ENCODE measurements at places on chromosomes 12 and 14.

DNA sequence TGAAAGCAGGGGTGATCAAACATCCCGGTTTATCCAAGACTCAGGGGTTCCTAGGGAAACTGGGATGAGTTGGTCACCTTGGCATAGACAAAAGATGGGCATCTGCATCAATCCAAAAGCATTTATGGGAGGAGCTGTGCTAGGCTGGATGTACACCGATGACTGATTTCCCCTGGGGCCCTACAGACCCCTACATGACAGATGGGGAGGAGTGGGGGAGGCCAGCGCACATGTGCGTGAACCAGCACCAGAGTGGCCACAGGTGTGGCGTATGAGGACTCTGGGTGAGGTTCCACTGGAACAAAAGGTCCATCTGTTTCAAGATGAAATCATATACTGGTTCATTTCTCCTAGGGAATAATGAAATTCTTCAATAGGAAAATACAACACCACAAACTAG, 210.4 kb downstream of the ITPR2 start:
- DNase-seq, result no peak

DNA sequence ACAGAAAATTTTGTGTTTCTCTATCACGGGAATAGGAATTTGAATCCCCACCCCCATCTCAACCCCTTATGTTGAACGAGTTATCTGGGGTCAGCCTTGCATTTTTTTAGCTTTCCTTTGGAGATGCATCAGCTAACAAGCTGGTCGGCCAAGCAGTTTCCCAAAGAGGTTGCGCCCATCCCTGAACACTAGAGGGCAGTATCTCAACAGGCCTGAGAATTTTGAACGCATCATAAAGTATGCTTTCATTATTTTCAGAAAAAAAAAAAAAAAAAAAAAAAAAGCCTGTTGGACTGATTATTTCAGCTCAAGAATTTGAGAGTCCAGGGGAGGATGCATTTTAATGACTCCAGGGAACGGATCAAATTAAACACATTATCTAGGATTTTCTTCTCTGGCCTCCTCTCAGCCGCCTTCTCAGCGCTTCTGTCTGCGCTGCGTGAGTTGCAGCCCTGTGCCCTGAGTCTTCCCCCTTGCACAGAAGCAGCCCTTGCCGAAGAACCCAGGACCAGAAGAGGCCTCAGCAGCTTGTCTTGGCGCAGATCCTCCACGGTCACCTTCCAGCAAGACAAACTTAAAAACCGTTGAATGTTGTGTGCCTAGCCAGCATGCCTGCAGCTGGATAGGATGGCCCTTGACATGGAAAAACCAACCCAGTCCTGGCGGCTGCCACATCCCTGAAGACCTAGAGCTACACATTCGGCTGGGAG, 76.6 kb upstream of the GZMB start:
- DNase-seq, result peak; percentile 34

DNA sequence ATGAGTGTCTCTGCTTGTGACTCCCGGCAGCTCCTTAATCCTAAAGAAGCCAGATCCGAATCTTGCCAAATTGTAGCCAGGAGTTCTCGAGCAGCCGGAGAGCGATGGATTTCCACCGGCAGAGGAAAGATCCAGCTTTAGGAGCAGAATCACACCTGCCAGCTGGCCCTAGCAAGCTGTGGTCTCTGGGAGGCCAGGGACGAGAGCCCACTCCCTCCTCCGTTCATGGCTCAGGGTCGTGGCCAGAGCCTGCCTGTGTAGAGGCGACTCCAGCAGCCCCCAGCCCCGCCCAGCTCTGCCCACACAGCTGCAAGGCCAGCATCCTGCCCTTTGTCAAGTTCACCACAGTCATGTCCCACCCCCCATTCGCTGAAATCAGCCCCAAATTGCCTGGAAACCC, 121.0 kb downstream of the SCARB1 start:
- no peak for DNase-seq

- DNase-seq, result no peak
Measured at GRCh38 chr12:112716099-112717093, 75.2 kb upstream of the RPH3A start.

GRCh38 chr14:95683793-95684192, 2.4 kb upstream of the TCL1B start:
- DNase-seq, result no peak

DNA sequence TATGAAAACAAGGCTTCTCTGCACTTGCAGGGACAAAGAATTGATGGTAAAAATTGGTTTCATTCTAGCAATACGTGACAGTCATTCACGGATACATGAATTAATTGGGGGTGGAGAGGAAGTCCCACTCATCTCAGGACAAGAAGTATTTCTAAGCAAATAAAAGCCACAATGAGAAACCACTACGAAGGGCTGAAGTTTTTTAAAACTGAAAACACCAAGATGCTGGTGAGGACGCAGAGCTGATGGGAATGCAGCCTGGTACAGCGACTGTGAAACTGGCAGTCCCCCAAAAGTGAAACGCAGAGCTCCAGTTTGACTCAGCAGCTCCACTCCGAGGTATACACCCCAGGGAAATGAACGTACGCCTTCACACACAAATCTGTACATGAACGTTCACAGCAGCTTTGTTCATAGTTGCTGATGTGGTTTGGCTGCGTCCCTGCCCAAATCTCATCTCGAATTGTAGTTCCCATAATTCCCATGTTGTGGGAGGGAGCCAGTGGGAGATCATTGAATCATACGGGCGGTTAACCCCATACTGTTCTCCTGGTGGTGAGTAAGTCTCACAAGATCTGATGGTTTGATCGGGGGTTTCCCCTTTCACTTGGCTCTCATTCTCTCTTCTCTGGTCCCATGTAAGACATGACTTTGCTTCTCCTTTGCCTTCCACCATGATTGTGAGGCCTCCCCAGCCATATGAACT, 89.0 kb downstream of the SCARB1 start:
- DNase-seq, result peak; percentile 55

GRCh38 chr12:5268424-5269210, 163.3 kb upstream of the NTF3 start:
- no peak for DNase-seq

DNA sequence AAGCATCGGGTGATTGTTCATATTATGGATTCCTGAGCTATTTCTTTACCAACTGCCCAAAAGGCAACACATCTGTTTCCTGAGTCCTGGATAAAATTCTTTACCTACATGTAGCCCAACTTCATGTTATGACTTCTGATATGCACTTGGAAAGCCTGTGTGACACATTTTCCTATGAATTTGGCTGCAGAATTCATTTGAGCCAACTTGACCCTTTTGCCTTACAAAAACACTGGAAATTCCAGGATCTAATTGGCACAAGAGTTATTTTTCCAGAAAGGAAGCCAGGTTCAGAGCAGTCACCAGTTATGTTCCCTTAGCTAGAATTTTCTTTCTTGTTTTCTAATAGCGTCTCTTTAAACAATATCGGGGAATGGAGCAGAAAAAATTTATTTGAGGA, 202.5 kb upstream of the LRIG3 start:
- DNase-seq, result no peak

- DNase-seq, result no peak
Measured at GRCh38 chr12:45681465-45681864, 48.0 kb upstream of the ARID2 start.
